ENCODE measurements at places on chromosomes 3 and 15.

- no peak for DNase-seq
Observed at GRCh38 chr15:58546066-58546591, 114.3 kb downstream of the LIPC start.

DNA sequence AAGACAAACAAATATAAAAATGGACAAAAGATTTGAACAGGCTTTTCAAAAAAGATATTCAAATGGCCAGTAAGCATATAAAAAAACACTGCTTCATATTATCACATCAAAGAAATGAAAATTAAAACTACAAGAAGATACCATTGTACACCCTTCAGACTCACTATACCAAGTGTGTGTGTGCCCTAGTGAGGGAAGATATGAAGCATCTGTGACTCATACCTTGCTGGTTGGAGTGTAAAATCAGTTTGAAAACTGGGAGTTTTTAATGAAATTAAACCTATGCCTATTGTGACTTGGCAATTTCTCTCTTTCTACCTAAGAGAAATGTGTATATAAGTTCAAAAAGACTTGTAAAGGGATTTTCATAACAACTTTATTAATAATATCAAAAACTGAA lies 23.5 kb upstream of the SLC15A2 start:
- DNase-seq: no peak

DNA sequence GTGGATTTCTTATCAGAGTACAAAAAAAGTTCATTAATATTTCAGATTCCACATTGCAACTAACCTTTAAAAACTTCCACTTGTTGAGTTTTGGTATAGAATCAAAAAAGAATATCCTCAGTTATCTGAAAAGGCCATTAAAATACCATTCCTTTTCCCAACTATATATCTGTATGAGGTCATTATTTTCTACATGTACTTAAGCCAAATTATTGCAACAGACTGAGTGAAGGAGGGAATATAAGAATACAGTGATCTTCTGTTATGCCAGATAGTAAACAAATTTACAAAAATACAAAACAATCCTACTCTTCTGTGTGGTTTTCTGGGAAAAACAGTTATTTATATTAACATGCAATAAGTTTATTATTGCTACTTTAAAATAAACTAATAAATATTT lies 5.7 kb upstream of the GANC start:
- no peak for DNase-seq

DNA sequence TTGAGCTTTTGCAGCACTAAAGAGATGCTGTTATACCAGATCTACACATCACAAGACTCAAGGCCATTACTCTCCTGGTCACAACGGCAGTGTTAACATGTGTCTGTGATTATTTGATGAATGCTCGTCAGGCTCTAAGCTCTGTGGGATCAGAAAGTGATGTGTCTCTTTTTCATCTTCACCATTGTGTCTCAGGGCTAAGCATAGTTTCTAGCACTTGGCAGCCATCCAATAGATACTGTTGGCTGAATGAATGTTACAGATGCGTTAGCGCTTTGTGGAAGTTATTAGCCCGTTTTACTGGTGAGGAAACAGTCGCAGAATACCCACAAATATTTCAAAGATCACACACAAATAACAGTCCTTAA lies 1.2 kb upstream of the FAM81A start:
- DNase-seq: no peak

Data from foreskin keratinocyte (primary cell).